ENCODE measurements at places on chromosomes 5 and 9. TPM values are rescaled to one million over a fixed set of nuclear protein-coding genes. Genes with fewer than 3 reads are reported as not detected.

NTRK2 gene
- total RNA-seq, result 0.16 TPM

FOXD4L3 gene
- total RNA-seq, result not detected

FIBCD1 gene
- 0.08 TPM for total RNA-seq

FOXI1 gene
- total RNA-seq, result not detected

KIF27 gene
- total RNA-seq, result 0.34 TPM

TRIM36 gene
- 0.22 TPM for total RNA-seq

HCN1 gene
- total RNA-seq, result not detected

HAUS6 gene
- 14.0 TPM for total RNA-seq

RORB gene
- not detected for total RNA-seq

CATSPER3 gene
- total RNA-seq, result 0.08 TPM

FCN1 gene
- not detected for total RNA-seq

CTNND2 gene
- 0.03 TPM for total RNA-seq

NMUR2 gene
- total RNA-seq, result not detected

SYK gene
- total RNA-seq, result not detected

FBN2 gene
- total RNA-seq, result 18.5 TPM

CCL21 gene
- not detected for total RNA-seq

CDH6 gene
- total RNA-seq, result not detected

SLC4A9 gene
- total RNA-seq, result not detected

CSF2 gene
- 0.68 TPM for total RNA-seq

LEAP2 gene
- total RNA-seq, result 0.37 TPM

DPYSL3 gene
- 125 TPM for total RNA-seq

UBLCP1 gene
- total RNA-seq, result 87.0 TPM

FOXD4L6 gene
- total RNA-seq, result not detected

HSPB3 gene
- total RNA-seq, result 32.5 TPM

LCN2 gene
- not detected for total RNA-seq

IFNB1 gene
- total RNA-seq, result not detected

FSTL4 gene
- 3.6 TPM for total RNA-seq

QSOX2 gene
- total RNA-seq, result 19.3 TPM

GPRIN1 gene
- total RNA-seq, result 15.6 TPM

CTSV gene
- total RNA-seq, result 0.05 TPM

SMIM27 gene
- total RNA-seq, result 2.0 TPM

CLIC3 gene
- total RNA-seq, result not detected

SLC27A6 gene
- 3.2 TPM for total RNA-seq

CCNI2 gene
- not detected for total RNA-seq

PCDHGB2 gene
- total RNA-seq, result not detected

RETREG1 gene
- total RNA-seq, result 1.7 TPM

PDZD2 gene
- not detected for total RNA-seq

RMRP gene
- total RNA-seq, result 826 TPM

BTNL3 gene
- total RNA-seq, result not detected

CKMT2 gene
- total RNA-seq, result not detected

FBXO4 gene
- total RNA-seq, result 12.5 TPM

SLCO6A1 gene
- total RNA-seq, result not detected

ORM2 gene
- not detected for total RNA-seq

GZMA gene
- not detected for total RNA-seq

CDHR2 gene
- total RNA-seq, result not detected

PTPRD gene
- total RNA-seq, result not detected

C9orf57 gene
- not detected for total RNA-seq

C5orf63 gene
- 0.03 TPM for total RNA-seq

GADD45G gene
- total RNA-seq, result not detected

SNCAIP gene
- total RNA-seq, result not detected

PTGS1 gene
- total RNA-seq, result 0.97 TPM

SPAG8 gene
- total RNA-seq, result not detected

ASPN gene
- total RNA-seq, result not detected

EQTN gene
- total RNA-seq, result not detected

PCDHA9 gene
- under 0.01 TPM for total RNA-seq

Data from SJSA1 (cell line).